Astrocyte of the spinal cord (primary cell): ENCODE measurements at places on chromosomes 1 and 21.

- no peak for DNase-seq
Measured at GRCh38 chr1:7873801-7874795, 21.2 kb upstream of the UTS2 start.

GRCh38 chr1:150537732-150538684 is 11.2 kb upstream of the ADAMTSL4 start:
- DNase-seq: peak; percentile 67

- DNase-seq: no peak
Measured at GRCh38 chr1:11293856-11294255, 20.9 kb downstream of the UBIAD1 start.

- DNase-seq: no peak
Measured at GRCh38 chr1:14656384-14656937, 58.0 kb downstream of the KAZN start.

DNA sequence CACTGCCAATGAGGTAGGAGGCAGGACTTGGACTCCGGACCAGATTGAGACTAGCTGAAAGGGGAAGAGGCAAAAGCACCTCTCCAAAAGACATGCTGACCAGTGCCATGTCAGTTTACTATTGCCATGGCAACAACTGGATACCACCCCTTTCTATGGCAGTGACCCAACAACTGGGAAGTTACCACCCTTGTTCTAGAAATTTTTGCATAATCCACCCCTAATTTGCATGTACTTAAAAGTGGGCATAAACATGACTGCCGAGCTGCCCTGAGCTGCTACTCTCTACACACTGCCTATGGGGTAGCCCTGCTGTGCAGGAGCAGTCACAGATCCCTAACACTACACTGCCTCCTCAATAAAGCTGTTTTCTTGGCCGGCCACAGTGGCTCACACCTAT is 19.0 kb upstream of the SLC6A9 start:
- DNase-seq: no peak

GRCh38 chr1:76754730-76755129 is 112.5 kb upstream of the ST6GALNAC5 start:
- DNase-seq: no peak

GRCh38 chr1:7810395-7810794 is 26.3 kb downstream of the PER3 start:
- DNase-seq: peak; percentile 90

GRCh38 chr1:41639332-41639936 is 155.0 kb upstream of the EDN2 start:
- DNase-seq: peak; percentile 75

GRCh38 chr1:182791281-182792179 is 2.0 kb downstream of the NPL start:
- DNase-seq: no peak

DNA sequence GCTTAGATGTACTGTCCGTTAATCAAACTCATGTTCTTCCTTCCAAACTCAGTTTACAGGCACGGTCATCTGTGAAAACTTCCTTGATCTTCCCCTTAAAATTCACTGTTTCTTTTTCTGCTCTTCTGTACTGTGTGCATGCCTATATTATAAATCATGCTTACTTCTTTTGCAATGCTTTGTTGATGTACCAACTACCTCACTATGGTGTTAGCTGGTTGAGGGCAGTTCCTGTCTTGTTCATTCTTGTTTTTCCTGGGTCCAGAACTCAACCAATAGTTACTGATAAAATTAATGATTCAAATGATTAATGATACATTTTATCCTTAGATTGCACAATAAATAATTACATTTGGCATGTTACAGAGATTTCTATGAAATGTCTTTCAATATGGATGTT is 163.8 kb downstream of the CHRM3 start:
- no peak for DNase-seq

GRCh38 chr21:19981938-19982337 is 1016.3 kb upstream of the NCAM2 start:
- no peak for DNase-seq

- DNase-seq: no peak
Measured at GRCh38 chr21:45393833-45394638, 10.9 kb upstream of the COL18A1 start.

DNA sequence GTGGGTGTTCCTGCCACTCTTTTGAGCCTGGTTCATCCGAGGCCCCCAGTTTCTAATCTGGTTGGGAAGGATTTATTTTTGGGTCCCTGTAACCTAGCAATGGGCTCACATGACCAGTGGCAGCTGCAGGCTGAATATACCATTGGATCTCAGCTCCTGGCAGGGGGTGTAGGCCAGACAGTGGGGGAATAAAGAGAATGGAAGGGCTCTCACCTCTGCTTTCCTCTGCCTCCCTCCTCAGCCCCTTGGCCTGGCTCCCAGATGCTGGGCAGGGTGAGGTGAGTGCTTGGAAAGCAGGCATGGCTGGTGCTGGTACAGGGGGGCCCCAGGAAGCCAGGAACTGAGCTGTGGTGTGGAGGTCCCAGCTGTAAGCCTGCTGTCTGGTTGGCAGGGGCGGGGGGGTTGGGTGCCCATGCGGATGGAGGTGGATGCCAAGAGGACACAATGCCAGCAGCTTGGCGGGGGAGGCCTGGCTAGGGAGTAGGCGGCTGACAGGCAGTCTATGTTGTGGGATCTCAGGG is 3.6 kb upstream of the GPR61 start:
- DNase-seq: no peak

DNA sequence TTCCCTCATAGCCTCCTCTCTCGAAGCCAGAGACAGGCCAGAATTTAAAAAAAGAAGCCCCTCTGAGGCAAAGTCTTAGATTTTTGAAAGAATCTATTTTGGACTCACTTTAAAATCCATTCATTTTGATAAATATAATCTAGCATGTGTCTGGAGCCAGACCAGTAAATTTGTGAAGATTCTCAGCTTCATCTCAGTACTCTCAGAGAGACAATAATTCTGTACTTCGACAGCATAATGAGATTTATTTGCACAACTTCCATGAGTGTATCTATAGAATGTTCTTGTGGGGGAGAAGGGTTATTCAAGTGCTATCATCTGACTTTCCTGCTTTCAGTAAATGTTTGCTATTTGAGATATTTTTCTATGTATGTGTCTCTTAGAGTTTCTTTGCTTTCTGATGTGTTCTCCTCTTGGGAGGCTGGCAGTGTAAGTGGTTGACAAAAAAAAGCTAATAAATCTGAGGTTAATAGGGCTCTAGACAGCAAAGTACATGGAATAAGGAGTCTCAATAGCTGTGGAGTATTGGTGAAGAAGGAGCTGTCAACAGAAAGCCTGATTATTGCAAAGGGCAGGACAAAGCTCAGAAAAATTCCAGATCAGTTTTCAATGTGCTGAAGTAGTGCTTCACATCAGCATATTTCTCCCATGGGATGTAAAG is 223.0 kb downstream of the PTBP2 start:
- DNase-seq: no peak

GRCh38 chr1:180299479-180300221 is 69.6 kb downstream of the LHX4 start:
- DNase-seq: no peak

GRCh38 chr1:208142590-208143382 is 101.4 kb downstream of the PLXNA2 start:
- DNase-seq: no peak

DNA sequence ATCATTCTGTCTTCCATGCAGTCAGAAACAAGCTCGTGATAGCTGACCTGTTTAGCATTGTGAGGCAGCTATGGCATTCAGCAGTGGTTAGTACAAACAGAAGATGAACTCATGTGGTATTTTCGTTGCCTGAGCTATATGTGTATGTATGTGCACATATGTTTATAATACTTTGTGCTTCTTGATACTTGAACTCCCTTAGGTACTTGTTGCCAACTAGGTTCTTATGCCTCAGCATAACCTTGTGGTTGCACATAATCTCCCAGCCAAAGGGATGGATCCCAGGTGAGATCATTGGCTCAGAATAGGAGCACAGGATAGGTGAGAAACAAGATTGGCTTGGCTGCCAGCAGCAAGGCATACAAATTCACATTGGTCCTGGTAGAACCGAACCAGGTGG is 86.1 kb downstream of the VPS26C start:
- DNase-seq: no peak

- DNase-seq: no peak
Measured at GRCh38 chr1:181149326-181150125, 61.0 kb downstream of the IER5 start.

GRCh38 chr1:242745079-242745478 is 220.6 kb upstream of the PLD5 start:
- peak; percentile 1 for DNase-seq

GRCh38 chr1:81832573-81832972 is 31.8 kb downstream of the ADGRL2 start:
- DNase-seq: peak; percentile 85
